ENCODE measurements at places on chromosomes 7 and 10. TPM values are rescaled to one million over a fixed set of nuclear protein-coding genes. Genes with fewer than 3 reads are reported as not detected.
A peak's percentile ranks its signal among the peaks of the same experiment; 100 is the strongest.

GRCh38 chr10:7033031-7033430 is 377.8 kb downstream of the SFMBT2 start:
- no peak for DNase-seq
- H3K4me1 ChIP-seq, result no peaks in the 10 kb centered on the region
- H3K27me3 ChIP-seq, result no peaks in the 10 kb centered on the region
- H3K4me3 ChIP-seq, result no peak overlapping the region
- no peak overlapping the region for H3K27ac ChIP-seq

- H3K4me1 ChIP-seq, result peaks cover 33% of the 10 kb centered on the region
- no peak overlapping the region for H3K4me3 ChIP-seq
- peaks cover 2% of the 10 kb centered on the region for H3K36me3 ChIP-seq
- DNase-seq, result peak; percentile 62
- H3K27me3 ChIP-seq, result no peaks in the 10 kb centered on the region
These were observed 34.5 kb downstream of the SMURF1 start for GRCh38 chr7:99109108-99110051.

- no peak overlapping the region for H3K27ac ChIP-seq
- no peak for DNase-seq
These were observed 4.6 kb downstream of the ARL4A start for GRCh38 chr7:12692035-12692434.

GRCh38 chr7:118184565-118184940 is 589 bp downstream of the LSM8 start:
- H3K27me3 ChIP-seq, result no peaks in the 10 kb centered on the region
- H3K27ac ChIP-seq, result peak overlapping the region; percentile 89
- peaks cover 5% of the 10 kb centered on the region for H3K36me3 ChIP-seq
- no peaks in the 10 kb centered on the region for H3K4me1 ChIP-seq
- H3K4me3 ChIP-seq, result peak overlapping the region; percentile 76
- no peak for DNase-seq

- no peak overlapping the region for H3K27ac ChIP-seq
- H3K4me3 ChIP-seq, result no peak overlapping the region
- DNase-seq, result no peak
These were observed 63.9 kb downstream of the PPP1R9A start for GRCh38 chr7:94971051-94971867.

GRCh38 chr7:74014931-74015330 is 13.0 kb upstream of the ELN start:
- no peaks in the 10 kb centered on the region for H3K36me3 ChIP-seq
- no peak overlapping the region for H3K4me3 ChIP-seq
- no peak for DNase-seq
- H3K27ac ChIP-seq, result no peak overlapping the region
- H3K4me1 ChIP-seq, result peaks cover 9% of the 10 kb centered on the region

DNA sequence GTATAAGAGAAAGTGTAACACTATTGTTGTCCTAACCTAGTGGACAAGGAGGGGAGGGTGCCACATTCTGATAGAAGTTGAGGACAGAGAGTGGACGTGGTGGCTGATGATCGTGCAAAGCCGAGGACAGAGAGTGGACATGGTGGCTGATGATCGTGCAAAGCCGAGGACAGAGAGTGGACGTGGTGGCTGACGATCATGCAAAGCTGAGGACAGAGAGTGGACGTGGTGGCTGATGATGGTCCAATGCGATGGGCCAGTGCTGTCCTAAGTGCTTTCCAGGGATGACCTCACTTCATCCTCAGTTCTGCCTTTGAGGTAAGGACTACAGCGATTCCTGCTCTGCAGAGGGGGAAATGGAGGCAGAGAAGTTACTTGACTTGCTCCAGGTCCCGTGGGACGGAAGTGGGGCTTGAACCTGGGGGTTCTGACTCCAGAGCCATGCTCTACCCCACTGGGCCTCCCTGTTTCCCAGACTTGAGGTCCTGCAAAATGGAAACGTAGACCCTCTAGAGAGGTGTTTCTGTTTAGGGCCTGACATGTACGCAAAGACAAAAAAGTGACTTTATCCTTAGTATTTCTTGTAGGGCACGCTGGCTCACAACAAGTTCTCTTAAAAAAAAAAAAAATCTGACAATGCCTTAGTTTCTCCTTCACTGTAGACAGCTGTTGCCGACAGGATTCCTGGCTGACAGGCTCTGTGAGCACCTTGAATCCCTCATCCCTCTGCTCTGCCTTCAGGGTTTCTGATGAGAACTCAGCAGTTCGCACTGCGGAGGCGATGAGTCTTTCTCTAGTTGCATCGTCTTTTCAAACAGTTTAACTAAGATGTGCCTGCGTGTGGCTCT is 20.3 kb upstream of the NCAPG2 start:
- no peak overlapping the region for H3K4me3 ChIP-seq
- H3K4me1 ChIP-seq, result no peaks in the 10 kb centered on the region
- H3K36me3 ChIP-seq, result peaks cover 3% of the 10 kb centered on the region
- H3K27me3 ChIP-seq, result no peaks in the 10 kb centered on the region

GRCh38 chr7:1137517-1138167 is 22.4 kb downstream of the ZFAND2A start:
- H3K4me3 ChIP-seq, result peak overlapping the region; percentile 75
- peaks cover 8% of the 10 kb centered on the region for H3K4me1 ChIP-seq
- H3K27ac ChIP-seq, result peak overlapping the region; percentile 35
- H3K36me3 ChIP-seq, result no peaks in the 10 kb centered on the region
- no peaks in the 10 kb centered on the region for H3K27me3 ChIP-seq
- DNase-seq, result no peak

DNA sequence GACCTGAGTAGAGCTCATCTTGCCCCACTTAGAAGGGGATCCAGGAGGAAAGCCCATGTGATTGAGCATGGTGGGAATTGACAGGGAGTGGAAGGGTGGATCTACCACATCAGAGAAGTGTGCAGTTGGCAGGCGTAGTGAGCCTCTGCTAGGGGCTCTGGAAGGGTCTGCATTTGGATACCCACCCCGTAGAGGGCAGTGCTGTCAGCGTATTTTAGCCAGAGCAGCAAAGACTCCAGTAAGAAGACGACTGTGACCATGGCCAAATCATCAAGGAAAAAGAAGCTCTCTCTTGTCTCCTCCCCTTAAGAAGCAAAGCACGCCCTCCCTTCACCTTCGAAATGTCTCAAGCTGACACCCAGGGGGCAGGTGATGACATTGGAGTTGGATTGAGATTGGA is 68.8 kb upstream of the INHBA start:
- DNase-seq, result no peak
- H3K4me1 ChIP-seq, result no peaks in the 10 kb centered on the region
- H3K27ac ChIP-seq, result no peak overlapping the region
- no peaks in the 10 kb centered on the region for H3K36me3 ChIP-seq

GRCh38 chr7:5755704-5756504 is 25.6 kb downstream of the RNF216 start:
- H3K27ac ChIP-seq, result peak overlapping the region; percentile 78
- DNase-seq, result peak; percentile 80
- H3K4me3 ChIP-seq, result no peak overlapping the region
- no peaks in the 10 kb centered on the region for H3K27me3 ChIP-seq
- H3K4me1 ChIP-seq, result peaks cover 7% of the 10 kb centered on the region

GRCh38 chr7:25684360-25684759 is 456.1 kb upstream of the NPVF start:
- no peaks in the 10 kb centered on the region for H3K4me1 ChIP-seq
- no peak overlapping the region for H3K27ac ChIP-seq
- no peak for DNase-seq
- peaks cover under 1% of the 10 kb centered on the region for H3K27me3 ChIP-seq

- H3K27ac ChIP-seq, result no peak overlapping the region
- H3K4me1 ChIP-seq, result no peaks in the 10 kb centered on the region
- no peak overlapping the region for H3K4me3 ChIP-seq
These were observed 706.8 kb upstream of the LRRTM3 start for GRCh38 chr10:66218981-66219587.

GRCh38 chr10:102681696-102682095 is 32.5 kb downstream of the ARL3 start:
- no peaks in the 10 kb centered on the region for H3K27me3 ChIP-seq
- peaks cover 25% of the 10 kb centered on the region for H3K4me1 ChIP-seq
- DNase-seq, result no peak

- H3K4me1 ChIP-seq, result peaks cover 7% of the 10 kb centered on the region
- no peak overlapping the region for H3K27ac ChIP-seq
- H3K4me3 ChIP-seq, result no peak overlapping the region
These were observed 42.8 kb upstream of the RABGEF1 start for GRCh38 chr7:66697449-66698438.

- no peaks in the 10 kb centered on the region for H3K27me3 ChIP-seq
- H3K27ac ChIP-seq, result no peak overlapping the region
These were observed 18.1 kb downstream of the PDGFA start for GRCh38 chr7:501526-501925.

- peaks cover 11% of the 10 kb centered on the region for H3K27me3 ChIP-seq
- H3K36me3 ChIP-seq, result no peaks in the 10 kb centered on the region
- H3K4me3 ChIP-seq, result no peak overlapping the region
- no peak overlapping the region for H3K27ac ChIP-seq
These were observed 57.2 kb upstream of the INPP5A start for GRCh38 chr10:132480356-132480755.

DNA sequence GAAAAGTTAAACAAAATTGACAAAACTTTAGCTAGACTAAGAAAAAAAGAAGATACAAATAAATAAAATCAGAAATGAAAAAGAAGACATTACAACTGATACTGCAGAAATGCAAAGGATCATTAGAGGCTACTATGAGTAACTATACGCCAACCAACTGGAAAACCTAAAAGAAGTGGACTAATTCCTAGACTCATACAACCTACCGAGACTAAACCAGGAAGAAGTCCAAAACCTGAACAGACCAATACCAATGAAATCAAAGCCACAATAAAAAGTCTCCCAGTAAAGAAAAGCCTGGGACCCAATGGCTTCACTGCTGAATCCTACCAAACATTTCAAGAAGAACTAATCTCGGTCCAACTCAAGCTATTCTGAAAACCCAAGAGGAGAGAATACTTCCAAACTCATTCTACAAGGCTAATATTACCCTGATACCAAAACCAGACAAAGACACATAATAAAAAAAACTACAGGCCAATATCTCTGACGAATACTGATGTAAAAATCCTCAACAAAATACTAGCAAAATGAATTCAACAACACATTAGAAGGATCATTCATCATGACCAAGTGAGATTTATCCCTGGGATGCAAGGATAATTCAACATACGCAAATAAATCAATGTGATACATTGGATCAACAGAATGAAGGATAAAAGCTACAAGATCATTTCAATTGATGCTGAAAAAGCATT is 20.3 kb downstream of the ELAPOR2 start:
- H3K27me3 ChIP-seq, result no peaks in the 10 kb centered on the region
- H3K4me1 ChIP-seq, result no peaks in the 10 kb centered on the region
- no peak for DNase-seq
- H3K4me3 ChIP-seq, result no peak overlapping the region
- no peak overlapping the region for H3K27ac ChIP-seq

- H3K4me3 ChIP-seq, result no peak overlapping the region
- no peaks in the 10 kb centered on the region for H3K4me1 ChIP-seq
- no peak for DNase-seq
- no peak overlapping the region for H3K27ac ChIP-seq
These were observed 186.2 kb upstream of the MTPN start for GRCh38 chr7:136163340-136163801.

DNA sequence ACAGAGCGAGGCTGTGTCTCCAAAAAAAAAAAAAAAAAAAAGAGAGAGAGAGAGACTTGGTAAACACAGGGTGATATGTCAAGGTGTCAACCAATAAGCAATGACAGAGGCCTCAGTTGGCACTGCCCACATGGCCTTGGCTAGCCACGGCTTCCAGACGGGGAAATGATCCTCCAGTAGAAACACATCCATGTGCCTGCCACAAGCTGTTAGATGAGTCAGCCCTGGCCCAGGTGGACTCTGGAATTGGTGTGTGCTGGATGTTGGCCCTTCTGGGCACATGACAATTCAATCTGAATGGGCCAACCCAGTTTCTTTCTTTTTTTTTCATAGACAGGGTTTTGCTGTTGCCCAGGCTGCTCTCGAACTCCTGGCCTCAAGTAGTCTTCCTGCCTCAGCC is 13.7 kb downstream of the RFC2 start:
- no peak overlapping the region for H3K27ac ChIP-seq
- H3K4me1 ChIP-seq, result no peaks in the 10 kb centered on the region
- no peaks in the 10 kb centered on the region for H3K27me3 ChIP-seq
- H3K4me3 ChIP-seq, result no peak overlapping the region

DNA sequence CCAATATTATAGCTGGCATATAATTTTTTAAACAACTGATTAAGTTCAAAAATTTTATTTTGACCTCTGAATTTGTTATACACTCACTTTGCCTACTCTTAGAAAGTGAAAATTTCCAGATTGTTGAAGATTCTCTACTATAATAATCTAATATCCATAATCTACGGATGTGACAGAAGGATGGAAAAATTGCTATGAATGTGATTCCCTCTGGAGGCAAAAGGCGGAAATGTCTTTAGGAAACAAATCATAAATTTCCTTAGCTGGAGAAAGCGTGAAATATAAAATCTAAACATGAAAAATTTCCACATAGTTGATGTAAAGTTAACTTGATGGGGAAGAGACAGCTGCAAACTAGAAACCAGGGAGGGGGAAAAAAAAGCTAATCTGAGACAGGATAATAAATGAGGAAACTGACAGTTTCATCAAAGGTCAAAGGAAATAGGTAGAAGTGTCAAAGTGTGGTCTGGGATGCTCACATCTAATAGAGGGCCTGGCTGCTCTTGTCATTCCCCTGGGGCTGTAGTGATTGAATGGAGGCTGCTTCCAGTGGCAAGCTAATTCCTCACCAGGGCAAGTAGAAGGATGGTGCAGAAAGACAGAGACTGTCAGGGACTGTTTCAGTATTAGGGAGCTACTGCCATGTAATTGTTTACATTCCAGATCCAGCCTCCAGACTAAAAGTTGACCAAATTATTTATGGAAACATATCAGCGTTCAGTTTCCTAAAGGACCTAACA is 264.5 kb downstream of the SDHAF3 start:
- no peaks in the 10 kb centered on the region for H3K36me3 ChIP-seq
- H3K4me3 ChIP-seq, result no peak overlapping the region
- no peak overlapping the region for H3K27ac ChIP-seq

GRCh38 chr10:57294698-57295097 is 933.6 kb upstream of the ZWINT start:
- no peaks in the 10 kb centered on the region for H3K4me1 ChIP-seq
- DNase-seq, result no peak
- no peaks in the 10 kb centered on the region for H3K36me3 ChIP-seq
- H3K27me3 ChIP-seq, result no peaks in the 10 kb centered on the region

CCL24 gene
- total RNA-seq, result not detected

SPDYE6 gene
- total RNA-seq, result not detected

MYO3A gene
- not detected for total RNA-seq

DBF4 gene
- total RNA-seq, result 20.3 TPM

AKR1C3 gene
- total RNA-seq, result 0.18 TPM

TNS3 gene
- total RNA-seq, result 64.3 TPM

SPDYE1 gene
- not detected for total RNA-seq

CDC14C gene
- total RNA-seq, result under 0.01 TPM

CLRN3 gene
- not detected for total RNA-seq

CHST3 gene
- total RNA-seq, result 10.6 TPM

ZNF22 gene
- 12.4 TPM for total RNA-seq

CYP2W1 gene
- not detected for total RNA-seq

PLCE1 gene
- 4.5 TPM for total RNA-seq

CYP26C1 gene
- total RNA-seq, result under 0.01 TPM

KLF14 gene
- total RNA-seq, result not detected

EN2 gene
- total RNA-seq, result not detected

MALSU1 gene
- 30.5 TPM for total RNA-seq

INSYN2A gene
- total RNA-seq, result 0.18 TPM

Data from IMR-90 (cell line).